Psoas muscle (tissue), 8 donors: ENCODE measurements at places on chromosomes 12 and 14. TPM values are rescaled to one million over a fixed set of nuclear protein-coding genes. Genes with fewer than 3 reads are reported as not detected.

PZP gene
- polyA plus RNA-seq = 0.17 TPM

GRCh38 chr12:129053232-129053631 is 200.0 kb downstream of the GLT1D1 start:
- no peak for DNase-seq

KCNMB4 gene
- polyA plus RNA-seq = 0.82 TPM

GRCh38 chr12:81329085-81329484 is 251.2 kb downstream of the ACSS3 start:
- no peak for DNase-seq

PPP1R13B gene
- polyA plus RNA-seq = 5.2 TPM

LGMN gene
- 37.1 TPM for polyA plus RNA-seq

GLI1 gene
- 0.21 TPM for polyA plus RNA-seq
